C1 segment of cervical spinal cord (tissue), 14 donors: ENCODE measurements at places on chromosomes 5 and 9.

GRCh38 chr5:171660434-171660833 is 125.2 kb upstream of the SMIM23 start:
- no peak for DNase-seq

DNA sequence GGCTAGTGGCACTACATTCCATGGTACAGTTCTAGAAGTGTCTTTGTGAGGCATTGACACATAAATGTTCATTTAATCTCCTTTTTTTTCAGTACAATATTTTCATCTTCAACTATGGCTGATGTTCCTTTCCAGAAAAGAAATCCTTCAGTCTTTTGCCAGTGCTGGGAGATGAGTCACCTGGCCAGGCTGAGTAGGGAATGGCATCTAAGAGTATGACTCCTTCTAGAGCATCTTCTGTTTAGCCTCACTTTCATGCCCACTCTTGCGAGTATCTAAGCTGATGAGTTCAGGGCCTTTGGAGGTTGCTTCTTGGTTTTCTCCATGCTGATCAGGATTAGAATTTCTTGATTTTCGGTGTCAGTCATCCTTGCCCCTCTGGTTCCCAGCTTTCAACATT is 124.4 kb downstream of the SLC28A3 start:
- no peak for DNase-seq

DNA sequence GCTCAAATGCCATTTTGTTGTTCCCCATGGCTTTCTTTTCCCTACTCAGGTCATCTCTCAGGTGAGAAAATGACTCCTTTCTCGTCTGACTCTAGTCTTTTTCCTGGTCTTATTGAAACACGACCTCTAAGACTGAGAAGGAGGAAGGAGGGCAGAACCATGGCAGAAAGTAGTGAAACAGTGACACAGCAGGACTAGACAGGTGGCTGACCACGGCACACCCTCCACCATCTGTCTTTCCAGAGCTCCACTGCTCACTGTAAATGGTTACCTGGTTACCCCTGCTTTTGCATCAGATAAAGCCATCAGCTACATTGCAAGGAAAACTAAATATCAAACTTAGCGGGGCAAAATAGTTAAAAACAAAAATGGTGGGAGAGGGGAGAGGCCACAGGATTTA is 30.9 kb downstream of the NR4A3 start:
- DNase-seq: no peak

DNA sequence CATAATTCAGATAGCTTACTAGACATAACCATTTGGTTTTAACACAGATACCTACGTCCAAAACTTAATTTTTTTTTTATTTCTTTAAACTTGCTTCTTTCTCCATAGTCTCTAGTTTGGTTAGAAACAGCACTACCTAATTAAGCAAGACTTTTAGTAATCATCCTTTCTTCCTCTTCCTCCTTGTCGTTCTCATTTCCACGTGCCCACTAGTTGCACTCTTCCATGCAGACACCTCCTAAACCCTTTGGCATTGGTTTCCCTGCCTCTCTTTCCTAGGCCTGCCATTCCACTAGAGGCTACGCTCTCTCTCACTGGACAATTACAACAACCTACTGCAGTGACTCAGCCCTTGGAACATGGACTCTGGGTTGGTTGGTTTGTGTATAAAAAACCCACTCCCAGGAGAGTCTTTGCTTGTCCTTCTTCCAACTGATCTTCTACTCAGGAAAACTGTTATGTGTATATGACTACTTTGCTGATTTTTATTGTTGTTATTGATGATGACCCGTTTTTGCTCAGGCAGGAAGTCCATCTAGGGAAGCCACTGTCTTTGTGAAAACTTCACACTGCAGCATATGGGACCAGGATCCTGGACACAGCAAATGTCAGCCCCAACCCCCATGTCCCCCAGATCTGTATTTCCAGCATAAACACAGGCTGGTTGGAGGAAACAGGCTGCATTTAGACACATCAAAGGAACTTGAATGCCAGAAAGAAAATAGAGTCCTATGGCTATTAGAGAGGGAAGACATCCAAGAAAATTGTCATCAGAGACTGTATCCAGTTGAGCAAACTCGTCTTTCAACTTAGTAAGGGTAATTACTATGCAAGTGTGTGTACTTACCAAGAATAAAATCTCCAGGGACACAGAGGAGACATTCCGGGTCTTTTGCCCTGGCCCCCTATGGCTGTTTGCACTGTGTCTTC is 503.2 kb downstream of the GADD45G start:
- no peak for DNase-seq

DNA sequence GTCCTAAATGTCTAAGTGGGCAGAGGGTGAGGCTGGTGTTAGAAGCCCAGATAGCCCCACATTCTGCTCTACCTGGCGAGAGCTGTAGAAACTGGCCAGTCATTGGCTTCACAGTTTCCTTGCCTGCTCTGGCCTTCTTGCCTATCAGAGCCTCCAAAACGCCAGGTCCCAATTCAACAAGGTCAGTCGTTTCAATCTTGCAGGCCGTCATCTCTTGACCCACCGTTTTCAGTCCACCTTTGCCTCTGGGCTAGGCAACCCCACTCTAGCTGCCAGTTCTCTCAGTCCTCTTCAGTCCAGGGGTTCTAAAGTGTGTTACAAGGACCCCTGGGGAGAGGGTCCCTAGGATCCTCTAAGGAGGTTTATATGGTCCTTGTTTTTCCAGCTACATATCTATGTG is 20.0 kb upstream of the TIFAB start:
- DNase-seq: no peak

DNA sequence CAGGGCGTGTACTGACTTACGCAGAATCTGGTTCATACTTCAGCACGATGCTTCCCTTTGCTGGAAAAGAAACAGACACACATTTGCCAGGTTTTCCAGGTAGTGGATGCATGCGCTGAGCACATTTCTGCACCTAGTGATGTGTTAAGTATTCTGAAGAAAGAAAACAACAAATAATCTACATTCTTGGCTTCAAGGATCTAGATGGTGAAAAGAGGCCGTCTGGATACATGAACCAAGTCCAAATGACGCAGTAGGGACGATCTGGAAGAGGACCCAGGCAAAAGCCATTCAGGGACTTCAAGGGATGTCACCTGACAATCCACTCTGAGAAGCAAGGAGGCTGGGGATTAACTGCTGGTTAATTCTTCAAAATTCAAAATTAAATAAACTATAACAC is 30.4 kb downstream of the NSUN2 start:
- no peak for DNase-seq

DNA sequence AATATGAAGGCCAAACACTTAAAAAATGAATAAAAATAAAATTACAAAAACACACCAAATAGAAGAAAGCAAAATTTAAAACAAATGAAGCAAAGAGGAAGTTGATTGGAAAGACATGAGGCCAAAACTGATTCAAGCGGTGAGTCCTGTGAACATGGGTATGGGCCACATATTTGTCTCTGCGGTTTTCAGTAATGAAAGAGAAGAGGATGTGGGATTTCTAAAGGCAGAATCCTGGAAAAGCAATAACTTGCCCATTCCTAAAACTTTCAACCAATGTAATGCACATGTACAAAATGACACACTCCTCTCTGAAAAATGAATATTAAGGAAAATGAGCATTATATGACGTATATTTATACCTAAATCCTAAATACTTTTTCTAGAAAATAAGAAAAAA is 263.7 kb downstream of the SEMA5A start:
- no peak for DNase-seq

GRCh38 chr5:149251546-149251945 is 20.1 kb upstream of the AFAP1L1 start:
- no peak for DNase-seq

GRCh38 chr9:134712926-134713325 is 71.3 kb downstream of the COL5A1 start:
- DNase-seq: no peak

GRCh38 chr9:129822898-129823541 is 916 bp downstream of the TOR1A start:
- DNase-seq: peak; percentile 12

DNA sequence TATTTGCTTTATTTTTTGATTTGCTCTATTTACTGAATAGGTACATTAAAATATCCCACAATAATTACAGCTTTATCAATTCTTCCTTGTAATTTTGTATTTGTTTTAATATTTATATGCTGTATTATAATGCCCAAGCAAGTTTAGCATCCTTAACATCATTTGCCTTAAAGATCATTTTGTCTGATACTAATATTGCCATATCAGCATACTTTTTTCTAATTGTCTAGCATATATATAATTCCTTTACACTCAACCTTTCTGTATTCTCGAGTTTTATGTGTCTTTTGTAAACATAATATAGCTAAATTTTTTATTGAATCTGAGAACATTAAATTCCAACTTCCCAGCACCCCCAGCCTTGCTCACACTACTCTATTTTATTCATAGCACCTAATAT is 64.7 kb downstream of the P4HA2 start:
- no peak for DNase-seq

GRCh38 chr5:164139423-164139822 is 634.0 kb downstream of the MAT2B start:
- no peak for DNase-seq

GRCh38 chr5:138574744-138575193 is 432 bp downstream of the HSPA9 start:
- no peak for DNase-seq

DNA sequence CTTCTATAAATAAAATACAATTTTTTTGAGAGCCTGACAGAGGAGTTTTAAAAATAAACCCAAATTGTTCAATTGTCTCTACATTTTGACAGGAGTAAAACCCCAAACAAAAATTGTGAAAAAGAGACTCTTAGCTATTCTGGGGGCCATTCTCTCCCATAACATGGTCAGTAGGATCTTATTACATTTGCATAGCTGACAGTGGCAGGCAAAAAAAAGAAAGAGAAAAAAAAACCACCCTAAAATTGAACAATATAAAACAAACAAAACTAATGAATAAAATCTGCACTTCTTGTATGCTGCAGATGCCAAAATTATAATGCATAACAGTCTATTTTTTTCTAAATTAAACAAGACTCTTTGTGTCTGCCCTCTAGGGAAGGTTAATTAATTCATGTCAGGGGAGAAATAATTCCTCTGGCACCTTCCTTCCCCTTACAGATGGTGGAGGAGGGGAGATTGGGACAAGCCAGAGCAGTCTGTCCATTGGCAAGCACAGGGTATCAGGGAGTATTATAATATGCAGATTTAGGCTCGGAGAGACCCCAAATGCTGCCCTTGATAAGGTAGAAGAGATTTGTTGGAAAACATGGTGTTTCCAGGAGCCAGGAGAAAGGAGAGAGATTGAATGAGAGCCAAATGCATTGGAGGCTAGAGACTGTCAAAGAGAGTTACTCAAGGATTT is 79.7 kb upstream of the CDH6 start:
- DNase-seq: no peak

DNA sequence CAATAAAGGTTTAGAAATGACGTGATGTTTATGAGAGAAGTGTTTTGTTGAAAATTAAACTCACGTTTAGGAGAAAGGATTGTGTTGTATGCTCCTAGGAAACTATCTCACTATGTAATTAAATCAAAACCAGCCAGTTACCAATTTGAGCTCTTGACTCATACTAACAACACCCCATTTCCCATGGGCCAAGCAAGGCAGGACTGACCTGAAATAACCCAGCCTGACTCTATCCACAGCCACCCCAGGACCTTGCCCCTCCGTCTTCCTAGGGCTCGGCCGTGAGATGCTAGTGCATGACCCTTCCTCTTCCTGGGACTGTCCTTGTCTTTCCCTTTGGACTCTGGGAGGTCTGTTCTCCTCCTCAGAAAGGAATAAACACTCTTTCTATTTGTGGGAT is 16.4 kb downstream of the TLR4 start:
- no peak for DNase-seq

DNA sequence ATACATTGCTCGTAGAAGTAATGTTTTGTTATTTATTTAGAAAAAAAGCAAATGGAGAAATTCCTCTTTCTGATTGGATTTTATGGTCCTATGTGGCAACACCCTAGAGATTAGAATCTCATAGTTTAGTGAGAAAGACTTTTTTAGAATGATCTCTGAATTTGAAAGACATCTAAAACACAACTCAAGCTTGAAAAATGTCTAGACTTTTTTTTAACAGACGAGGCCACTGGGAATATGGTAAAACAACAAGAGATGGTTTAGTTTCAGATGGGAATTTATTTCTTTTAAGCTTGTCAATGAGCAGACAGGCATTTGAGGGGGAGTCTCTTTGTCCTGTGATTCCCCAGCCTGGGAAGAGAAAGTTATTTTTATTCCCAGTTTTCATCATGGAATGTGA is 122.1 kb downstream of the NTRK2 start:
- DNase-seq: no peak

- no peak for DNase-seq
Observed at GRCh38 chr9:32703635-32704034, 68.2 kb upstream of the TAF1L start.

DNA sequence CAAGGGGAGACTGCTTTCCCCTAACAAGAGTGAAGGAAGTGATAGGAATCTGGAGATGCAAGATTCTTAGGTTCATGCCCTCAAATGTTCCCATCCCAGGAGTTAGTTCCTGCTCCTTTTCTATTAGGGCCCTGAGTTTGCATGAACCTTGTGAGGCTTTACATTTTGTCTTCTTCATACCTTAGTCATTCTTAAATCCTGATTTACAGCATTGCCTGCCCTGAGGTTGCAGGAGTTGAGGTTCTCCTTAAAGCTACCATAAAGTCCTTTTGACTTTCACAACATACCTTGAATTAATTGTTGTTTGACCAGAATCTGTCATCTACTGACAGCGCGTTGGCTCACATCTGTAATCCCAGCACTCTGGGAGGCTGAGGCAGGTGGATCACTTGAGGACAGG is 151.5 kb upstream of the ABCA1 start:
- no peak for DNase-seq

DNA sequence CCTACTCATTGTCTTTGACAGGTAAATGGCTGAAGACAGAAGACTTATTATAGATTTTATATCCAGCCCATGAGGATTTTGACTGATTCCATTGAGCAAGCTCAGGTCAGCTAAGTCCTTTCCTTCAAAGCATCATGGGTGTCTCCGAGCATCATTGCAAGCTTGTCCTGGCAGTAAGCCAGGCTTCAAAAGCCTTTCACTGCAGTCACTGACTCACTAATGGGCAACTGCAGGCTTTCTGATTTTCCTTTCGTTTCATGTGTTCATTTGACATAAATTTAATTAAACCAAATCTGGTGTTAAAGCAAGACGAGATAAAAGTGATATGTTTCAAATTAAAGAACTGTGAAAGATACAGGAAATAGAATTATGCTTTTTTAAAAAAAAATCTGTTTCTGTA is 426.2 kb downstream of the ANXA1 start:
- DNase-seq: no peak

DNA sequence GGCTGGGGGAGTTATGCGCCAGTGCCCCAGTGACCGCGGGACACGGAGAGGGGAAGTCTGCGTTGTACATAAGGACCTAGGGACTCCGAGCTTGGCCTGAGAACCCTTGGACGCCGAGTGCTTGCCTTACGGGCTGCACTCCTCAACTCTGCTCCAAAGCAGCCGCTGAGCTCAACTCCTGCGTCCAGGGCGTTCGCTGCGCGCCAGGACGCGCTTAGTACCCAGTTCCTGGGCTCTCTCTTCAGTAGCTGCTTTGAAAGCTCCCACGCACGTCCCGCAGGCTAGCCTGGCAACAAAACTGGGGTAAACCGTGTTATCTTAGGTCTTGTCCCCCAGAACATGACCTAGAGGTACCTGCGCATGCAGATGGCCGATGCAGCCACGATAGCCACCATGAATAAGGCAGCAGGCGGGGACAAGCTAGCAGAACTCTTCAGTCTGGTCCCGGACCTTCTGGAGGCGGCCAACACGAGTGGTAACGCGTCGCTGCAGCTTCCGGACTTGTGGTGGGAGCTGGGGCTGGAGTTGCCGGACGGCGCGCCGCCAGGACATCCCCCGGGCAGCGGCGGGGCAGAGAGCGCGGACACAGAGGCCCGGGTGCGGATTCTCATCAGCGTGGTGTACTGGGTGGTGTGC is at the start of gene RXFP3:
RXFP3 (plus strand) TSS at position 6 of the 636 bp plus-strand sequence; CDS start at position 361, 355 bp downstream.
- DNase-seq: no peak

GRCh38 chr9:18824095-18824666 is 208.8 kb downstream of the SAXO1 start:
- no peak for DNase-seq
